ENCODE measurements at places on chromosomes 13 and 19. TPM values are rescaled to one million over a fixed set of nuclear protein-coding genes. Genes with fewer than 3 reads are reported as not detected.

The STARD13 gene
- not detected for total RNA-seq

The DAND5 gene
- total RNA-seq = 0.25 TPM

The FAM32A gene
- total RNA-seq = 59.5 TPM

The ZNF177 gene
- 0.45 TPM for total RNA-seq

The DCLK1 gene
- total RNA-seq = not detected

The CASP14 gene
- total RNA-seq = not detected

The DACH1 gene
- total RNA-seq = not detected

The ACER1 gene
- 0.40 TPM for total RNA-seq

The ZNF90 gene
- 8.4 TPM for total RNA-seq

The NOVA2 gene
- 0.18 TPM for total RNA-seq

The CGB5 gene
- not detected for total RNA-seq

The FFAR3 gene
- not detected for total RNA-seq

The FLT3 gene
- total RNA-seq = not detected

The CD70 gene
- 6.8 TPM for total RNA-seq

The LIPE gene
- 27.0 TPM for total RNA-seq

The PNMA8A gene
- 0.63 TPM for total RNA-seq

The KRTDAP gene
- not detected for total RNA-seq

The BRME1 gene
- total RNA-seq = 5.8 TPM

The IGFL2 gene
- total RNA-seq = not detected

The FAAP24 gene
- 4.4 TPM for total RNA-seq

The PDE4A gene
- 31.7 TPM for total RNA-seq

The RGCC gene
- total RNA-seq = 43.3 TPM

The TEX26 gene
- not detected for total RNA-seq

The RXFP2 gene
- total RNA-seq = not detected

The LRG1 gene
- 0.10 TPM for total RNA-seq

All from activated naive CD4-positive, alpha-beta T cell treated with anti-CD3 and anti-CD28 coated beads, Interleukin-2, amount 10 ng/mL, durations not matched to agents 5 hours and 36 hours (primary cell).